Activated naive CD4-positive, alpha-beta T cell (primary cell): ENCODE measurements at places on chromosomes 3 and 15.

GRCh38 chr15:60913900-60914299 is 315.2 kb downstream of the RORA start:
- DNase-seq = no peak

DNA sequence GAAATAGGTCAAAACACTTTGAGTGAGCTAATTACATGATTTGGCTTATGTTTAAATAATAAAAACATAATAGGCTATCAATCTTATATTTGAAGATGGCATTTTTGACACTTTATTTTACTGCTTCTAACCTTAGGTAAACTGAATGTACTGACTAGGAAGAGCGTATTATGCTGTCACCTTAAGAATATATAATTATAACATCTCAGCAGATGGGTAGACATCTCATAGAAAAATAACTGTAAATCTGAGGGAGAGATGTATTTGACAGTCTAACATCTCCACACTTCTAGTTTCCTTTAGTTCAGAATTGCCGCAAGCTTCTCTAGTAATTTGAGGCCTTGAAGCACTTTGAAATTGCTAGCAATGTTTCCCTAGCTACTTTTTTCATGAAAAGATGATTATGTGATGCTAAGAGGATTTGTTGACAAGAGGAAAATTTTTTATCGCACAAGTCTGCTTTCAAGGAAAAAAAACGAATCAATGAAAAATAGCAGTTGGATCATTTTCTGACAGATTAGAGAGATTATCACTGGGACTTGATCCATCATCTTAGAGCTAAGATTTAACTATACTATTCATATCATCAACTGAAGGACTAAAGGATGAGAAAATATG is 238.2 kb upstream of the NAALADL2 start:
- no peak for DNase-seq

DNA sequence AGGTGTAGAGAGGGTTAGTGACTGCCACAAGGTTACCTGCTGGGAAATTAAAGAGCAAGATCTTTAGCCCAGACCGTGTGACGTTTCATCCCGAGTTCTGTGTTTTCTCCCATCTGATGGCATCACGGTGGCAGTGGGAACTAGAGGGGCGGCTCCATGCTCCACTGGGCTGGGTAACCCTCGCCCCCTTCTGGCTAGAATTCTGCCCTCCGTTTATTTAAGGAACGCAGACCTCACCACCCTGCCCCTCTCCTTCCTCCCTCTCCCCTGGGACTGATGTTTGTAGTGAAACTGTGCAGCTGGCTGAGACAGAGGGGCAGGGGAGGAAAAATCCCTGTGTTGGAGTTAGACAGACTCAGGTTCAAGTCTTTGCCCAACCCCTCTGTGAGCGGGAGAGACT is 65.6 kb downstream of the ITGA11 start:
- DNase-seq = no peak

DNA sequence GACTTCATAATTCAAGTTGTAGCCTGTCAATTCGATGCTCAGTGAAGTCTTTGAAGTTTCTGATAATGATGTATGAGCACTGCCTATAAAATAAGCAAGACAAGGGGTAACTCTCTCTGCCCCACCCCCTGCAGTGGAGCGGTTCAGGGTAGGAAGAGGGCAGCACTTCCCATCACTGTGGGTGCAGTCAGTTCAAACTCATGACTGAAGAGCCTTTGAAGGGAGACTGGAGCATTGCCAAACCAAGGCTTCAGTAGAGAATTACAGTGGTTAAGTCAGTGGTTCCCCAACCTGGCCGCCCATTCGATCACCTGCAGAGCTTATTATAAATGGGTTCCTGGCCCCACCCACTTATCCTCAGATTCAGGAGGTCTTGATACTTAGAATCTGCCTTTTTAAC is 190.6 kb downstream of the SHQ1 start:
- peak; percentile 52 for DNase-seq

DNA sequence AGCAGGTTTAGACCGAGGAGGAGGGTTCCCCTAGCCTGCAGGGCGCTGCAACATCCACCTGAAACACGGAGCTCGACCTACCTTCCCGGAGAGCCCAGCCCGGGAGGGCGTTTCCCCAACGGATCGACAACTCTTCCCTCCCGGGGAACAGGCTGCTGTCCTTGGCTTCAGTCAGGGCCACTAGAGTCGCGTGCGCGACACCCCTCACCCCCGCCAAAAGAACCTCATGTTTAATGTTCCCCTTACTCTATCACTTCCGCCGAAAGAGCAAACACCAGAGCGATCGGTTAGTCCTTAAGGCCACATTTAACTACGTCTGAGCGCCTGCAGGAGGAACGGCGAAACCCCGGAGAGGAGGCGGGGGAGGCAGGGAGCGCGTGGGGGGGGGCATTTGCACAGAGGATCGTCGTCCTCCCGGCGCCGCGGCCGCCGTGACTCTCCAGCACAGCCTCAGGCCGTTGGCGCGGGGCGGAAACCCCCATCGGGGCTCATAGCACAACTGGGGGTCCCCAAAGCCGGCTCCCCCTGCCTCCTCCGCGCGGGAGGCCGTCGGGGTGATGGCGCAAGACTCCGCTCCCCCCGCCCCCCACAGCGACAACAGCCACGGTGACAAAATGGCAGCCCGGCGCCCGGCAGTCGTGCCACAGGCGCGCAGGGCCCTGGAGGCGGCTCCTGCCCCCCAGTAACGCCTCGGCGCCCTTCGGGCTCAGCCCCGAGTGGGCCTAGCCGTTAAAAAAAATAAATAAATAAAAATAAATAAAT is 3.2 kb downstream of the ANP32A start:
- peak; percentile 72 for DNase-seq

DNA sequence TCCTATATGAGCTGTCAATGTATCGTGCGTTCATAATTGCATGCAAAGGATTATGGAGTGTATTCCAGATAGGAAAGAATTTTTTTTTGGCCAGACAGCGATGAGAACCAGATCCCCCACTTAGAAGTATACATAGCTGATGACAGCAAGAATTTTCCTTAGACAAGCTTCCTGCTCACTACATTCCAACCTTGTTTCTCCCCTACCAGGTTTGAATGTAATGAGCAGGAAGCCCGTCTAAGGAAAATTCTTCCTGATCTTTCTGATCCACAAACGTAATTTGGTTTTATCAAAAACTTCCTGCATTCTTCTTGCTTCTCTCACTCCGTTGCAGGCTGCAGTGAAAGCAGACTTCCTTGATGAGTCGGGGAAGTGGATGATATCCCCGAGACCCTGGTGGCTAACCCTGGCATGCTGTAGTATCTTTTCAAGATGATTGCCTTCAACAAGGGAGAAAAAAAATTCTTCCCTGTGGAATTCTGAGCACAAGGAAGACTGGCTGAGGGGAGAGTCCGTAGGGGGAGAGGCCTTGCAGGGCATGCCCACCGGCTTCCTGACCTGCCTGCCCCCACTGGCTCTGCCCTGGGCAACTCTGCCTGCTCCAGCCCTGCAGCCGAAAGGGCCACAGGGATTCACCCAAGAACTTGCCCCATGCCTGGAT is 243.1 kb downstream of the TLE3 start:
- no peak for DNase-seq

- no peak for DNase-seq
Measured at GRCh38 chr15:60471314-60471713, 7.6 kb downstream of the ICE2 start.

DNA sequence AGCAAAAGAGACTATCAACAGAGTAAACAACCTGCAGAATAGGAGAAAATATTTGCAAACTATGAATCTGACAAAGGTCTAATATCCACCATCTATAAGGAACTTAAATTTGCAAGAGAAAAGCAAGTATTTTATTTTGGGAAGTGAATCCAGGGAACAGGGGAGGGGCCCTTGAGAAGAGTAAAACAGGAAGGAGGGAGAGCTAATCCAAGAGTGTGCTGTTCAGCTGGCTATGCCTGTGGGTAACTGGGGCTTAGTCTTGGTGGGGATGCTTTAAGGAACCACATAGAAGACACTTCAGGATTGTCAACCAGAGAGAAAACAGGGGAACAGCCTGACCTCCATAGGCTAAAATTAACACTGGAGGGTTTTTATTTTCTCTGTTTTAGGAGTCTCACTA is 3.9 kb upstream of the HHLA2 start:
- no peak for DNase-seq

DNA sequence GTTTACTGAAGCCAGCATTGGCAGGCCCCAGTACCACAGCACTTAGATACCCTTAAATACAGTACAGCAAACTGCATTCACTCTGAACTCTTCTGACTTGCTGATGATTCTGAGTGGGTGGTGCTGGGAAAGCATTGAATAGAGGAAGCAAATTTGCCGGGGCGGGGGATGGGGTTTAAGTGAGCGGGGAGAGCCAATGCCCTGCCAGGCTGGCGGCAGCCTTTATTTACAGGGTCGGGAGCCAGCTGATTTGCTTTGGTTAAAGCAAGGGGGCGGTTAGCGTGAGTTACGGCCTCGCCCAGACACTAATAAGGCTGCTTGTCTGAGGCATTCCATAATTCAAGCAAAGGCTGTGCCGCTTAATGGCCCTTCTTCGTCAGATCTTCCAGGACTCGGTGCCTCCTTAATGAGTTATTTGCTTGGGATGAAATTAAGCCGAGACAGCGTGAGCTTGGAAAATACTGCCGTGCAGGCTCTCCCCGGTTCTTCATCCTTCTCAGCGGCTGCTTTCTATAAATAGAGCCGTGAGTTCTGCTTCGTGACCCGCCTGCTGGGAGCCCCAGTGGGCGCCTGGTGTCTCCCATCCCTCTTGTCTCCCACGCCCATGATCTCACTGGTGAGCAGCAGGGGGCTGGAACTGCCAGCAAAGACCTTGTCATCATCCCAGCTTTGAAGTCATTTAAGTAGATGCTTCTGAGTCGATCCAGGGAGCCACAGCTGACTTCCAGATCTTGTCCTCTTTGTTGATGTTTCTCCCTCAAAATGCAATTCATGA is 25.8 kb downstream of the SPSB4 start:
- DNase-seq = no peak

DNA sequence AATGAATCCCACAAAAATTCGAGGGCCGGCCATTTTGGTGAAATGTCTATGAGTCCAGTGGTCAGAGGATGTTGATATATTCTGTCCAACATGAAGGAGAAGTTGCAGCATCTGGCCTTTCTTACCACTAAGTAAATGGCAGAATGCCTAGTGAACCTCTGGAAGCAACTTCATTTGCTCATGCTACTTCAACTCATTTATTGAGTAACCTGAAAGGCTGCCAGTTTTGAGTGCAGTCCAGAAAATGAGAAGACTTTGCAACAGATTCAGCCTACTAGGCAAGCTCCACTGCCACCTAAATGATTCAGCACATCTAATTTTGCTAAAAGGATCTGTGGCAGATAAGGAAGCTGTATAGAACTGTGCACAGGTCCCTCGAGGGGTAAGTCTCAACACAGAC is 265.0 kb downstream of the OPA1 start:
- no peak for DNase-seq

GRCh38 chr3:138092023-138092422 is 23.4 kb downstream of the DZIP1L start:
- DNase-seq = no peak

- DNase-seq = no peak
Measured at GRCh38 chr3:191120447-191121298, 78.4 kb upstream of the OSTN start.

- no peak for DNase-seq
Measured at GRCh38 chr15:48266024-48266689, 60.1 kb downstream of the SLC12A1 start.

- DNase-seq = no peak
Measured at GRCh38 chr3:127418560-127419147, 130.8 kb upstream of the PRR20G start.

- no peak for DNase-seq
Measured at GRCh38 chr15:78243058-78243457, 8.7 kb upstream of the ACSBG1 start.

GRCh38 chr15:41581110-41581509 is 22.1 kb downstream of the TYRO3 start:
- no peak for DNase-seq

- DNase-seq = no peak
Measured at GRCh38 chr3:169660709-169661360, 2.7 kb downstream of the MECOM start.

DNA sequence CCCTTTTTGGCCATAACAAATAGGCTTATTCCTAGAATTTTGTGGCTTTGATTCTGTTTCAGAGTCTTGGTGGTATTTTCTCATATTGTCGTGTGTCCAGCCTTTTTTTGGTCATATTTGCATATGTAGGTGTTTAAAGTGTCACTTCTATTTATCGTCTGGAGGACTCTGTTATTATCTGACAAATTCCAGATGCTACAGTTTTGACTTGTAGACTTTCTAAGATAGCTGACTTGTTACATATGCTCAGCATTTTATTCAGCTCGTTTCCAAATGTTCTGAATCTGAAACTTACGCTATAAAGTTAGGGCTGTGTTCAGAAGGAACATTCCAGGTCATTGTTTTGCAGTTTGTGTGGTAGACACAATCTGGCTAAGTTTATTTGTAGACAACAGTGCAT is 1.9 kb downstream of the PPP4R2 start:
- no peak for DNase-seq

DNA sequence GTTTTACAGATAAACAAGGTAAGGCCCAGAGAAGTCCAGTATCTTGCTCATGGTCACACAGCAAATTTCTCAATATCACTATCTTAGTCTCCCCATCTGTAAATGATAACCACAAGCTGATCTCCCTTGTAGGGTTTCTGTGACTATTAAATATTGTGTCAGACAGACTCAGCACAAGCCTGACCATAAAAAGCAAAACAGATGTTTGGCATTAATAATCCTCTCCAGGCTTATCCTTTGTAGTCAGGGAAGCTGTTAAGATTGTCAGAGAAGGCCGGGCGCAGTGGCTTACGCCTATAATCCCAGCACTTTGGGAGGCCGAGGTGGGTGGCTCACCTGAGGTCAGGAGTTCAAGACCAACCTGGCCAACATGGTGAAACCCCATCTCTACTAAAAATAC is 173.2 kb upstream of the PRICKLE2 start:
- DNase-seq = no peak

DNA sequence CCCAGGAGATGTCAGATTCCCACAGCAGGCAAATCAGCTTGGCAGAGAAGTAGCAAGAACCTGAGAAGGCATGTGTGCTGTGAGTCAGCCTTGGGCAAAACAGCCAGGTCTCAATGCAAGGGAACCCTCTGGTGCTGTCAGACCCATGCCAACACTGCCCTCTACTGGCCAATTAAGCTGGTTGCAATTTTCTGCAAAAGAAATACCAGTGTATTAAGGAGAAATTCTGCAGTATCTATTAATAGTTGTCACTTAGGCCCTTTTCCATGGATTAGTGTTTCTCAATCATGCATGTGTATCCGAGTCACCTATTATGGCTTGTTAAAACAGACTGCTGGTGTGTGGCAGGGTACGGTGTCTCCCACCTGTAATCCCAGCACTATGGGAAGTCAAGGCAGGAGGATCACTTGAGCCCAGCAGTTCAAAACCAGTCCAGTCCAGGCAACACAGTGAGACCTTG is 26.2 kb downstream of the MAP4 start:
- peak; percentile 2 for DNase-seq

GRCh38 chr15:57522148-57522547 is 69.6 kb upstream of the MYZAP start:
- no peak for DNase-seq
